ENCODE measurements at places on chromosomes 2 and 18. TPM values are rescaled to one million over a fixed set of nuclear protein-coding genes. Genes with fewer than 3 reads are reported as not detected.

Gene SLC19A3
- 1.6 TPM for total RNA-seq

Gene CIDEA
- total RNA-seq: not detected

Gene TSPYL6
- total RNA-seq: 0.25 TPM

Gene ATIC
- 28.0 TPM for total RNA-seq

Gene REG1A
- total RNA-seq: not detected

Gene NLRC4
- total RNA-seq: not detected

Gene COL4A3
- 1.3 TPM for total RNA-seq

Data from fibroblast of the aortic adventitia (primary cell).